Stimulated activated CD8-positive, alpha-beta memory T cell treated with anti-CD3 and anti-CD28 coated beads, Interleukin-4, amount 100 ng/mL, for 1 hour (primary cell): ENCODE measurements at places on chromosomes 7 and 10.

- DNase-seq = no peak
These were observed 927 bp upstream of the MKX start for GRCh38 chr10:27746397-27747095.

DNA sequence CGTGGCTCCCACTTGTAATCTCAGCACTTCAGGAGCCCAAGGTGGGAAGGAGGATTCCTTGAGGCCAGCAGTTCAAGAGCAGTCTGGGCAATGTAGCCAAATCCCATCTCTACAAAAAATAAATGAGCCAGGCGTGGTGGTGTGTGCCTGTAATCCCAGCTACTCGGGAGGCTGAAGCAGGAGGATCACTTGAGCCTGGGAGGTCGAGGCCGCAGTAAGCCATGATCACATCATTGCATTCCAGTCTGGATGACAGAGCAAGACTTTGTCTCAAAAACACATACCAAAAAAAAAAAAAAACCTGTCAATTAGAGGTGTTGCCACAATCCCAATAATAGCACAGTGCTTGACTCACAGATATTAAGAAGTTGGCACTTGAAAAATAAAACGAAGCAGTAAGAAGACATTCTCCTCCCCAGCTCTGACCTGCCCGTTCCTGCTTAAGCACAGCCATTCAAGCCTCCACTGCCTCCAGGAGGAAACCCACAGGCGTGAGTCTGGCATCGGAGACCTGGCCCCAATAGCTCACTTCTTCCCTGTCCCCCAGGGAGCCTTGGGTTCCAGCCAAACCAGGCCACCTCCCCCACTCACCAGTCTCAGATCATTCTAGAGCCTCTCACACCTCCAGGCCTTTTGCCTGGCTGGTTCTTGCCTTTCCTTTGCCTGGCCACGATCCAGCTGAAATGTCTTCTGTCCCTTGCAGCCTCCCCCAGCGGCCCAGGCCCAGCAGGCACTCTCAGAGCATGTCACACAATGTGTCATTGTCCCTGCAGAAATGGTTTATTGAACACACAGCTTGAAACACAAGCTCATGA is 45.3 kb upstream of the GTF2I start:
- no peak for DNase-seq

DNA sequence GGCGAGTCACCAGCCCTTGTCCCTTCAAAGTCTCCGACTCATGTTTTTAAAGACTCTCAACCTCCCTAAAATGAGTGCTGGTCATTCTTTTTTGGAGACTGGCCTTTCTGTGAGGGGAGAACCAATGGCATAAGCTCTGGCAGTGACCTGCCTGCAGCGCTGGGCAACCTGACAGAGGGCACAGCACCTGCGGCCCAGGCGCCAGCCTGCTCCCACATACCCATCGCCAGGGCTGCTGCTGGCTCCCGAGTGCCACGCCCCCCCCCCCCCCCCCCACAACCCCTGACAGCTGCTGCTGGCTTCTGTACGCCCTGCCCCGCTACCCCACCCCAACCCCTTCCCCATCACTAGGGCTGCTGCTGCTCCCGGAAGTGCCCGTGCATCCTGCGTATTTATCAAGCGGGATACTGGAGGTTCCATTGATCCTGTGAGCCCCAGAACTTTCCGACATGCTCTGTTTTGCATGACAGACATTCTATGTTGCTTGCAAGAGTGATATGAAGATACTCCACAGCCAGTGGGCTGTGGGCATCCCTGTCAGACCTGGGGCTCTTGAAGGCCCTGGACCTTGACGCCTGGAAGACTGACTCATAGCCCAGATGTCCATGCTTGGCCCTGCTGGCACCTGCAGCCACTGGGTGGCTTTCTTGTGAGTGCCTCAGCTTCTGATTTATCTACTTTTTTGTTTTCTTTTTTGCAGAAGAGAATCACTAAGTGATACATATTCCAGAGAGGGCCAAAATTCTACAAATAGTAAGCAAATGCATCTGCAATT is 243.9 kb downstream of the ZMYND11 start:
- DNase-seq = no peak

DNA sequence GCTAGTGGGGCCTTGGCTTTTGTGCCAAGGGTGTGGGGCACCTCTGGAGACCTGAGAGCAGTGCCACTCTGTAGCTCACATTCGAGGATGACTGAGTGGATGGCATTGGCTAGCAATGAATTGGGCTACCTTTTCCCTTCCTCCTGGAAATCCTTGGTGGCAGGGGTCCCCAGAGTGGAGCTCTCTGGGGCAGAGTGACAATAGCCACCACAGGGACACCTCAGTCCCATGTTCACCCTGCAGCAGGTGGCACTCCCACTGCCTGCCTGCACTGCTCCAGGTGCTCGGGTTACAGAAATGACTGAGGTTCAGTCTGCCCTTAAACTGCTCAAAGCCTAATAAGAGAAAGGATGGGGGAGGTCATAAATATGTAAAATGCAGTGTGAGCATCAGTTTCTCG is 17.8 kb downstream of the BTBD16 start:
- no peak for DNase-seq

GRCh38 chr7:17010637-17011300 is 129.0 kb upstream of the AGR3 start:
- no peak for DNase-seq

DNA sequence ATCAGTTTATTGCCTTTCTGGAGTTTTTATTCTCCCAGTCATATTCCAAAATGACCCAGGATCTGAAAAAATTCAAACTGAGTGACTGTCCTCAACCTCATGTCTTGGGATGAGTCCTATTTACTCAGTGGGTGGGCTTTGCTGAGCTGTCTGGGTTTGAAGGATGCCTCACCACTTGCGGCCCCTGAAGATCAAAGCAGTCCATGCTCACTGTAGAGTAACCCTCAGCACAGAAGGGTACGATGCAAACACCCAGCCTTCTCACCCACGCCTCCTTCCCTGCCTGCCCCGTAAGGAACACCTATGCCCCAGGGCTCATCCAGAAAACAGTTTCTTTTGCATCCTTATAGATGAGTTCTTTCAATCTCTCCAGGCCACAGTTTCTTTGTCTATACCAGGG is 42.2 kb upstream of the GRB10 start:
- no peak for DNase-seq

GRCh38 chr7:121517591-121517990 is 121.5 kb upstream of the FAM3C start:
- DNase-seq = no peak

DNA sequence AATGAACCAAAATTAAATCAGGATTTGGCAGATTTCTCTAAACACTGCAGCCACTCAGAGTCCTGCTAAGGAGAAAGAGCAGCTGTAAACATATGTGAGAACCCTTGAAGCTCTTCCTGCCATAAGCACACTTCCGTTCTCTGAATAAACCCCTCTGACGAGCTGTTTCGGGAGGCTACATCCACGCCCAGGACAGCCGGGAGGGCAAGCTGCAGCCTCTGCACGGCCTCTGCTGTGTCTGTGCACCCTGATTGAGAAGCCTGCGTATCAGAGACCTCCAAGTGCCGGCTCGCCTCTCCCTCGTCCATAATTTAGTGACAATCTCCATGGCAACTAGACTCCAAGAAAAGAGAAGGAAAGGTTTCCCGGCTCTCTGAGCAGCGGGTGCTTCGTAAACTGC is 114.4 kb downstream of the PTPRN2 start:
- DNase-seq = no peak

GRCh38 chr10:51421853-51422252 is 277.5 kb downstream of the CSTF2T start:
- no peak for DNase-seq

DNA sequence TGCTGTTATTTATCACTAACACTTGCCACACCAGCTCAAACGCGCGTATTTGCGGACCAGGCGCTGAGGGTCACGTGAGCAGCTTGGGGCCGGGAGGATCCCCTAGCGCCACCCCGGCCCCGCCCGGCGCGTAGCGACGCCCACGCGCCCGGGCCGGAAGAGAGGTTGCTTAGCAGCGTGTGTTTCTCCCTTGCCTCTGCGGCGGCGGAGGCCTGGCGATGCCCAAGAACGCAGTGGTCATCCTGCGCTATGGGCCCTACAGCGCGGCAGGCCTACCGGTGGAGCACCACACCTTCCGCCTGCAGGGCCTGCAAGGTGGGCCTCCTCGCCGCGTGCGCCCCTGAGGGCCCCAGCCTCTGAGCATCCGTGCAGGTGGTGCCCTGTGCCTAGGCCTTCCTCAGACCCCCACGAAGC is at the start of gene C10orf53:
C10orf53 (plus strand) TSS at position 172 of the 414 bp plus-strand sequence; CDS start at position 219, 47 bp downstream.
- no peak for DNase-seq

- no peak for DNase-seq
These were observed 3.2 kb upstream of the VSIR start for GRCh38 chr10:71776481-71776925.

GRCh38 chr10:112280205-112280921 is 2.8 kb upstream of the TECTB start:
- no peak for DNase-seq

DNA sequence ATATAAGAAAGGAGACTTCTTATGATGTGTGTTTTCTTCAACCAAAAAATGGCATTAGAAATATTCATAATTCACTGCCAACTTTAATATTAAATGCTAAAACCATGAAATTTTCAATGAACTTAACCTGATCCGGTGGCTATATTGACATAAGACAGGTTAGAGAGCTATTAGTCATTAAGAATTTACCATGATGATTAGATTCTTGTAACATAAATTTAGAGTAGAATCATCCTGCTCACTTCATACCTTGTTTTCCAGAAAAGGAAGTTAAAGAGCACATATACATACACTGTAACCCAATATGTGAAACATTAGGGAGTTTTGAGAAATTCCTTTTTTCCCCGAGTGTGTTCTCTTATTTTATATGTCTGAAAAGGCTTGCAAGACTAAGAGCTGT is 430.3 kb upstream of the SEMA3A start:
- no peak for DNase-seq

GRCh38 chr10:91707236-91707635 is 74.4 kb upstream of the PPP1R3C start:
- DNase-seq = no peak
